ENCODE measurements at places on chromosomes 11 and 22.

DNA sequence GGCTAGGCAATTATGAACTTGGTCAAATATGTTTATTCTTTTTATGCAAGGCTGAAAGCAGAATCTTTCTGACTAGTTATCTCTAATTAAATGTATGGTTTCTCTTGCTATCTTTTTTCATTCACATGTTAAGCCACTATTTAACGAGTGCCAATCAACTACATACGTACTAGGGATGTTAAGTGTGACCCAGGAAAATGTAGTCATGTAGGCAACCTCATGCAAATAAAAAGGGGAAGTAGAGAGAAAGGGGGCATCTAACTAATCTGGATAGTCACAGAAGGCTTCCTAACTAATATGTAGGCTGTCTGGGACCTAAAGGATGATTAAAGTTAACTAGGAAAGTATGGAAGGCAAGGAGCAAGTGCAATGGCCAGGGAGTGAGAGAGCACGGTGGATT lies 23.5 kb downstream of the TBRG1 start:
- no peak for DNase-seq

DNA sequence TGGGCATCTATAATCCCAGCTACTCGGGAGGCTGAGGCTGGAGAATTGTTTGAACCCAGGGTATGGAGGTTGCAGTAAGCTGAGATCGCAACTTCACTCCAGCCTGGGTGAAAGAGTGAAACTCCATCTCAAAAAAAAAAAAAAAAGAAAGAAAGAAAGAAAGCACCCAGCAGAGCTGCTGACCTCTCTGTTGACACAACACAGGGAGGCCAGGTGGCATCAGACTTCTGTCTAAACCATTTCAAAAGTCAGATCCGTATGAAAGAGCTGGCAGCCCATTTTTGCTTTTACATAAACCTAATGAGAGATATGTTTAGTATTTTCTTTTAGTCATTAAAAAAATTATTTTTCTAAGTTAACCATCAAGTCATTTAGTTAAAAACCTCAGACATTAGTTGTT lies 64.4 kb upstream of the RRM1 start:
- DNase-seq = no peak

DNA sequence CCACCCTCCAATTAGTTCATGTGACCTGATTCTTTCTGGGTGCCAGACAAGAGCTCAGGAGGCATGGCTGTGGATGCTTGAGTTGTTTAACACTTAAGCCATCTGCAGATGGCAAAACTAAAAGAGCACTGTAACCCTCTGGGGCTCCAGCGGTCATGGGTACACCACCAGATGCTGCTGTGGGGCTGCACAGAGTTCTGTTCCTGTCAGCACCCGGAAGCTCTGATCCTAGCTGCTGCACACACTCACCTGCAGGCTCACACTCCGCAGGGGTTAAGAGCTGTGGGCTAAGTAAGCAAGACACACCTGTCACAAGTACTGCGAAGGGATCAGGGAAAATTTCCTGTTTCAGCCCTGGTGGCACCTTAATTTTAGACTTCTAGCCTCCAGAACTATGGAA lies 307.8 kb downstream of the C11orf87 start:
- no peak for DNase-seq

DNA sequence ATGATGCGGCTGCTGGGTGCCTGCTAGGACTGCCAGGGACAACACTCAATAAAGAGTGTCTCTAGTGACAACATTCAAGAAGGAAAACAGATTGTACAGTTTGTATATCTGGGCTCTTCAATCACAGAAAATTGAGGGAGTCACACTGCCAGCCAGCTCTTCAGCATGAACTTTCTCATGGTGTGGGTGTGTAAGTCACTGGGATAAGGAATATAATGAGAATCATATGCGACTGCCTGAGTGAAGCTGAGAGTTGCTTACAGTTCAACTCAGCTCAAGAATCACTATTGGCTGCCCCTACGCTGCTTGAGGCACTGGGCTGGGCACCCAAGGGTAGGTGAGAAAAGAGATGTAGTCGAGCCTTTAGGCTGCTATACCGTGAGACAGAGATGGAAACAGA lies 328.1 kb upstream of the PITPNB start:
- no peak for DNase-seq

DNA sequence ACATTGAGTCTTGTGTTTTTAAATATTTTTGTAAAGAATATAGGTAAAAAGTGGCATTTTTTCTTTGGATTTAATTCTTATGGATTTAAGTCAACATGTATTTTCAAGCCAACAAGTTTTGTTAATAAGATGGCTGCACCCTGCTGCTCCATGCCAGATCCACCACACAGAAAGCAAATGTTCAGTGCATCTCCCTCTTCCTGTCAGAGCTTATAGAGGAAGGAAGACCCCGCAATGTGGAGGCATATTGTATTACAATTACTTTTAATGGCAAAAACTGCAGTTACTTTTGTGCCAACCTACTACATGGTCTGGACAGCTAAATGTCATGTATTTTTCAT lies 333 bp upstream of the CD3E start:
- DNase-seq = no peak

DNA sequence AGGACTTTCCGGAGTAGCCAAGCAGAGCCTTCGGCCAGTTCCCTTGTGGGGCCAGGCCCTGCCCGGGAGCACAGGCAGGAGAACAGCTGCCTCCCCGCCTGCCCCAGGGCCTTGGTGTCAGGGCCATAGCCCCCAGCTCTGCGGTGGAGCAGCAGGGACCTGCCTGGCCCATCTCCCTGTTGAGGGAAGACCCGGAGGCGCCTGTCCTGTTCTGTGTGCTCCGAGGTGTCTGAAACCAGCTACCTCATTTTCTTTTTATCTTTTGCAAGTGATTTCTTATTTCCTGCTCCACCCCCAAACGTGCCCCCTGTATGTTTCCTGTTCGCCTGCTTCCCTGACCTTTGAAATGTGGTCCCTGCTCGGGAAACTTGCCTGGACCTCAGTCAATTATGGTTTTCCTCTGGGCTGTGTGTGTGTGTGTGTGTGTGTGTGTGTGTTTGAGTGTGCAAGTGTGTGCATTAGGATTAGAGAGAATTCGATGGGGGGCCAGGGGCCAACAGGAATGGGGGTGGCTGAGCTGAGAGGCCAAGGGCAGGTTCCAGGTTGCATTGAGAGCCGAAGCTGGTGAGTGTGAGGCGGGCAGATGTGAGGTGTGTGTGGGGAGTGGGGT lies 19.1 kb downstream of the LRP5 start:
- no peak for DNase-seq

DNA sequence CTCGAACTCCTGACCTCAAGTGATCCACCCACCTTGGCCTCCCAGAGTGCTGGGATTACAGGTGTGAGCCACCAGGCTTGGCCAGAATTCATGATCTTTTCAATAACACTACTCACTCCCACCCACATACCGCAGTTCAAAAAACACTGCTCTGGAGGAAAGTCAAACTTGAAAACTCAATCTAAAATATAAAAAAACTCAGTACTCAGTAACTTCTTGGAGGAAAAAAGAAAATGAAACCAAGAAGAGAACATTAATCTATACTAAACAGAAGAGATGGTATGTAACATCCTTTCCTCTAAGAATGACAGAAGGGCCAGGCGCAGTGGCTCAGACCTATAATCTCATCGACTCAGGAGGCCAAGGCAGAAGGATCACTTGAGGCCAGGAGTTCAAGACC lies 58.3 kb downstream of the MRTFA start:
- no peak for DNase-seq

- no peak for DNase-seq
These were observed 6.0 kb downstream of the APOL1 start for GRCh38 chr22:36258701-36259614.

GRCh38 chr22:49214976-49215375 lies 612.7 kb downstream of the BRD1 start:
- no peak for DNase-seq

- DNase-seq = no peak
These were observed 2.3 kb downstream of the PTPRCAP start for GRCh38 chr11:67435031-67435726.

GRCh38 chr22:42792909-42793847 lies 63.9 kb downstream of the ARFGAP3 start:
- DNase-seq = no peak

DNA sequence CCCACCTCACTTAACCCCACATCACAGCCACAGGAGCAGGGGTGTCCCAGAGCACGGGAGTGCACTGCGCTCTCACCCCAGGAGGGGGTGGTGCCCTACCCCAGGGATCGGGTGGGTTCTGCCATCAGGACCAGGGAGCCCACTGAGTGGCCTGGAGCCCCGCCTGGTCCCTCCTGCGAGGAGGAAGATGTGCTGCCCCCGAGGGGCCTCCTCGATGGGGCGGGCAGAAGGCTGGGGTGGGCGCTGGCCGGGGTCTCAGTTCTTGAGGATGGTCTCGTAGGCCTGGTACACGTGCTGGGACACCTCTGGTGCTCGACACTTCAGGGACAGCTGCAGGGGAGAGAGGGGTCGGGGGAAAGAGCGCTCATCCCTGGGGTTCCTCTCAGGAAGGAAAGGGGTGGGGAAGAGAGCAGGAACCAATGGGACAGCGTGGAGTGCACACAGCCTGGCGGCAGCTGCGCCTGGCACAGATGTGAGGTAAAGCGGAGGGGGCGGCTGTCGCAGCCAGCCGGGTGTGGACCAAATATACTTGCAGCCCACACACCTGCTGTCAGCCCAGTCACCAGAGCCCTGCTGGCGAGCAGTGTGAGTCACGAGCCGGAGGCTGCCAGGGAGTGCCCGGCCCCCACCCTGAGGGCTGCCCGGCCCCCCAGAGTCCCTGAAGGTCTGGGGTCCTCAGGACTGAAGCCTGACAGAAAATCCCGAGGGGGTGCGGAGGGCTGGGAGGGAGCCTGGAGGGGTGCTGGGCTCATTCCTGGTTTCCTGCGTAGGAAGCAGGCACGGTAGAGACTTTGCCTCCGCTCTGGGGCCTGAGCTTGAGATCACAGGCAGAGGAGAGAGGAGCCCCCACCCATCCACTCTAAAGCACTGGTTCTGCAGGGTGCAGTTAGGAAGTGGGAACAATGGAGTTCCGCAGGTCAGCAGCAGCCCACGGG lies 13.3 kb upstream of the RASL10A start:
- DNase-seq = no peak

GRCh38 chr11:99841885-99842284 lies 821.1 kb downstream of the CNTN5 start:
- no peak for DNase-seq

DNA sequence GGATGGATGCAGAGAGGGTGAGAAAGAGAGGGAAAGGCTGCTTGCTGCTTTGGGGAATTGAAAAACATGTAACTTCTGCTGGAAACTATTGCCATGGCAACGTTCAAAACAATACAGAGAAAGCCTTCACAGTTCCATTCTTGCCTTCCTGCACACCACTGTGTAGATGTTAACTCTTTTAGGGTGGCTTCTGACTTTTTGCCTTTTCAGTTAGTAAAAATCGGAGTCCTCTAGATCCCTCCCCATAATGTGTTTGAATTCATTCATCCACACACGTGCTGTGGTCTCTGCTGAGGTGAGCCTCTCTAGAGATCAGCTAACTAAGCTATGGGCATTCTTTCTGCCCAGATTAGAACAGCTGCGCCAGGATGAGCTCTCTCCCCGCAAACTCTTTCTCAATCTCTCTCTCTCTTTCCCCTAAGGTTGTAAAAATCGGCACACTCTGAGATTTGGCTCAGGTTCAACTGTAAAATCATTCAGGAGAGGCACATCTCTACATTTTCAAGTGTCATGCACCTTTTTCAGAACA lies 1178.3 kb downstream of the LRRC4C start:
- no peak for DNase-seq

DNA sequence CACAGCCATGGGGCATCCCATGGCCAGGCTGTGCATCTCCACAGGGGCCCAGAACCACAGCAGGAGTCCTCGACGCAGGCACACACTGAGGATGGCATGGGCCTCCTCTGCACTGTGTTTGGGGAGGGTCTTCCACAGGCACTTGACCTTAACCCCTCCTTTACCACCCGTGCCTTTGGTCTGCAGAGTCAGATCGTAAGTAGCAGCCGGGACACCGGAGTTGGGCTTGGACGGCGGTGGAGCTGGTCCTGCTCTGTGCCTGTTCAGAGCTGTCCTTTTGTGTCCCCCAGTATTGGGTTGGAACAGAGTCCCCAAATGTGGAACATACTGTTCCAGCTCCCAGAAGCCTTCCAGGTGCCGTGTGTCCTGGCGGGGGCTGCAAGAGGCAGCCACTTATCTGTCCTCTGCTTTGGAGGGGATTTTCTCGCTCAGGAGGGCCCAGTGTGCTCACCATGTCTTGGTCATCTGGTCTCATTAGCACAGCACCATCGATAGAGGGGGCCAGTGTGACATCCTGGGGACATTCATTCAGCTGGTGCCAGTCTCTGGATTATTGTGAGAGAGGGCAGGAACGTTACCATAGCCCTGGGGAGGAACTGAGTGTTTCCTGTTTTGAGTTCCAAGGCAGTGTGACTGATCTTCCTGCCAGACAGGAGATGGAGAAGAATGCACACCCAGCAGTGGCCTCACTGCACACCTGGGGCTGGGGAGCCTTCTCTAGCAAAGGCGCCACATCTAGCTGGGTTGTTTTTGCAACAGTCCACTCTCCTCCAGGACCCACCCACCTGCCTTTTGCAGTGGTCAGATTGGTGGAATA lies 12.4 kb downstream of the CRELD2 start:
- DNase-seq = no peak

DNA sequence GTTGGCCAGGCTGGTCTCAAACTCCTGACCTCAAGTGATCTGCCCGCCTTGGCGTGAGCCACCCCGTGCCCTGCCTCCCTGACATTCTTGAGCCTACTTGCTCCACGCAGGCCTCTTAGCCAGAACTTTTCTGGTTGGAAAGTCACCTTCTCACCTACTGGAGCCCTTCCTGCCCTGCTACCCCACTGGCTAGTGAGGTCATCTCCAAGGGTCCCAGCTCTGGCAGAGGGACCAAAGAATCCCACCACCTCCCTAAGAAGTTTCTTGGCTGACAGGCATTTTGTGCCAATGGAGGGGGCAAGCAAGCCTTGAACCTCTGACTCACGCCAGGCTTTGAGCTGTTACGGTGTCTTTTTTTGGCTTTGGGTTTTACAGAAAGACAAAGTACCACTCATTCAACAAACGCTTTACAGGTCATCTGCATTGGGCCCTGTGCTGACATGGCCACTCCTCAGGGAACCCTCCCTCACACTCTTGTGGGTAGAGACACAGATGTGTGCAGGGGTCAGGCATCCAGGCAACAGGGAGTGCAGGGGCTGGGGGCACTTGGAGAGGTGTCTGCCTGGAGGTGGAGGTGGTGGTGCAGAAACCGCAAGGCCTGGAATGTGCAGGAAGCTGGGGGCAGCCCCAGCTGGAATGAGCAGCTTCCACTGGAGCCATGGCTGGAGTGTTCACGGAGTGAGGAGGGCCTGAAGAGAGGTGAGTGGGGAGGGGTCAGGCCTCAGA lies 27.1 kb upstream of the WNT11 start:
- no peak for DNase-seq

DNA sequence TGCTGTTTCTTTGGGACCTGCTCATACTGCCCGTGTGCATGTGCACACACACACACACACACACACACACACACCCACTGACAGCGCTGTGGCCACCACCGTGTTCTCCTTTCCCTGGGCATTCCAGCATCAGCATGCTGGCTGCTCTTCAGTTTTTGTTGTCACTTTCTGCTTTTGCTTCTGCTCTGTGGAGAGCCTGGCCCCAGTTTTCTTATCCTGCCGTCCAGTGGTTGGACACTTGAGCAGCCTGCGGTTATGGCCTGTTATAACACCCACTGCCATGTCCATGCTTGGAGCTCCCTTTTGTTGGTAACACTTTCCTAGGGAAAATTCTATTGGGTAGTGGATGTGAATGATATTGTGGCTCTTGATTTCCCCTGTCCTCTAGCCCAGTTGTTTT lies 83.6 kb downstream of the OSBP2 start:
- DNase-seq = no peak

GRCh38 chr11:68377389-68377795 lies 65.0 kb downstream of the LRP5 start:
- DNase-seq = no peak

GRCh38 chr22:38246046-38246658 lies 26.7 kb downstream of the TMEM184B start:
- DNase-seq = no peak

Measured in NCI-H446 treated with DMSO at 0.1 percent for 48 hours (cell line).